Hippocampal formation (tissue), 2 donors: ENCODE measurements at places on chromosomes 7 and 10.

- DNase-seq, result no peak
Measured at GRCh38 chr7:29063872-29064271, 82.5 kb downstream of the CPVL start.

DNA sequence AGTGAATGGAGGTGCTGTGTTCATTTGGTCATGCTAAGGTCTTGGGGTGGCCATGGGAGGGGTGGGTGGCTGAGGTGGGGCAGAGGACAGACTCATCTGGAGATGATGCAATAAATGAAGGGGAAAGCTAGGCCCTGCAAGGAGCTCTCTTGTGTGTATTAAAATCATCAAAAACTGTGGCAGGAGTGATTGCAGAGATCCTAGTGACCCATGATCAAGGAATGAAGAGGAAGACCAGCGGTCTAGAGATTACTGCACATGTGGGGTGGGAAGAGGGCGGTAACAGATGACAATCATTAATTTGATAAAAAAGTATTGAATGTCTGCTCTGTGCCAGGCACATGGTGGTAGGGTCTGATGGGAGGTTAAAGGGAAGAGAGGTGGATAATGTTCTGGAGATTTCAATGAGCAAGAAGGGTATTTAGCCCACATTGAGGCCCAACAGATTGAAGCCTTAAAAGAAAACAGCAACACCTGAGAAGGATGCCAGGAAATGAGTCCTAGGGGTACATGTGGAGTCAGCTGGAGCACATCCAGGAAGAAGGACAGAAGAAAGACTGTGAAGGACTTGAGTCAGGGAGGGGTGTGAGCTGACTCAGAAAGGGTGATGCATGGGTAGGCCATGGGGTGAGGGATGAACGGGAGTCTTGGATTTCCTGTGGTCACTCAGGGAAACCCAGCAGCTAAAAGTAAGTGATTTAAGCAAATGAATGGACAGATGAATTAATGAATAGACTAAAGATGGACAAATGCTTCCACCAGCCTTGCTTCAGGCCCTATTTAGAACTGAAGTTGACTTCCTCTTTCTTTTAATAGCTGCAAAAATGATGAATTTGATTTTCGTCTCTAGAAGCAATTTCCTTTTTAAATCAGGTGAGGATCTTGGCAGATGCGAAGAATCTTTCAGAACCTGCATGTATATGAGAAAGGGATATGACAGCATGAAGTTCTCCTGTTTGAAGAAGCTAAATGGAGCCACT, 83.1 kb upstream of the IGFBP3 start:
- no peak for DNase-seq

DNA sequence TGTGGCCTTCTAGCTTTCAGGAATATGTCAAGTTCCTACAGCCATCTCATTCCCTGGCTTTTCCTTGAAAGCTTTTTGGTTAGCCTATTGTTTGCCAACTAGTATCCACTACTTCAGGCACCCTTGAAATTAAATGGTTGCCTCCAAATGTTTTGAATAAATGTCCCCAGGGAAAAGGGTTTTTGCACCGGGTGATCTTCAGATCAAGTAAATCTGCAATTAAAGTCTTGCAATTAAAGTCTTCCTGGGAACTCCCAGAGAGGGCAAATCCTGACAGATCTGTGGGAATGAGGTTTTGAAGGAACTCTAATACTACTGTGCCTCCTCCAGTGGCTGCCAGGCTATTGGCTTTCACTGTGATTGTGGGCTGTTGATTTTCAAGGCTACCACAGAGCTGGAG, 17.7 kb upstream of the ZNRF2 start:
- no peak for DNase-seq

DNA sequence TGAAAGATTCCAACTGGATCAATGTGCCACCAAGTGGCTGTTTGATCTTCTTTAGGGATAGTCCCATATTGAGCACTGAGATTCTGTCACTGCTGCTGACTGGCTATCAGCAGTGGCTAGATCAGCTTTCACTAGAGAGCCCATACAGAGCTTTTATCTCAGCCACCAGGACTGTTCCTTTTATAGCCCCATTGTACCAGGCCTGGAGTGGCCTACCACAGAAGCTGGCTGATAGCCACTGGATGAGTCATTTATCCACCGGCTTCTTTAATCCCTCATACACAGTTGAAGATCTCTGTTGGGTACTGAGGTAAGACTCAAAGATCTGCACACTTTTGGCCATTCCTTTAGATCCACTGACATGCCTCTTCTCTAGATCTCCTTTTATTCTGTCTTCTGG, 1101.1 kb downstream of the SORCS3 start:
- no peak for DNase-seq

DNA sequence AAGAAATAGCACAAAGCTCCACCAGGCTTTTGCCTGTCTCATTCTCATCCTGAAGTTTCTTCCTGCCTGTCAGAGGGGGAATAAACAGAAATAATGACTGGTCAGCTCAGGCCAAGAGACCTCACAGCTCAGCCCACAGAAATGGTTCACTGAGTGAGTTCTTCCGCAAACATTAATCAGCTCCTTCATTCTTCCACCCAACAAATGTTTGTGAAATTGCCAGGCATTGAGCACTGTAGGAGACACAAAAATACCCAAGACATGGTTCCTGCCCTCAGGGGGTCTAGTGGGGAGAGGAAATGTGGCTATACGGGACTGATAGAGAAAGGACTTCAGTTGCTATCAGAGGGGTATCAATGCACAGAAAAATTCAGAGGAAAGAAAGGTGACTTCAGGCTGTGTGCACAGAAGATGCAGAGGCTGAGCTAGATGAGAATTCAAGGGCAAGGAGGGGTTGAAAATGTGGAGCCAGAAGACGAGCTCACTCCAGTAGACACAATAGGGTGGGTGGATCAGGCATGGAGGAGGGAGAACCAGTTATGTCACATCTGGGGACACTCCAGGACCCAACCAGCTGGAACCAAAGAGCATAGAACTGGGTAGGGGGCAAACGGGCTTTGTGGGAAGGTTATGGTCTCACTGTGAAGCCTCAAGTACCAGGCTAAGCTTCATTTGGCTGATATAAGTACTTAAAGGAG, 20.9 kb downstream of the MYOF start:
- no peak for DNase-seq

DNA sequence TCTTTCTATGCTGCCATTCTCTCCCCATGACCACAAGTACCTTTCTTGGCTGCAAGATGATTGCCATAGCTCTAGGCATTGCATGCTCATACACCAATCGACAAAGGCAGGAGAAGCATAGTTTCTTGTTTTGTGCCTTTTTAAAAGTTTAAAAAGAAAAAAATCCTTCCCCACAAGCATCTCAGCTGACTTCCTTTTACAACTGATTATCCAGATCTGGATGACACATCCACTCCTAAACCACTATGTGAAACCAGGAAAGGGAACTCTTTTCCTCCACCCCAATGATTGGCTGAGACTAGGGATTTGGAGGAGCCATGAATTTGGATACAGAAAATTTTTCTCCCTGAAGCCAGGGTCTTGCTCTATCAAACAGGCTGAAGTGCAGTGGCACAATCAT, 14.5 kb upstream of the LRRC4 start:
- no peak for DNase-seq

GRCh38 chr7:116218051-116218645, 7.8 kb downstream of the TES start:
- DNase-seq, result no peak

- DNase-seq, result no peak
Measured at GRCh38 chr10:88992921-88993524, 2.4 kb downstream of the FAS start.

DNA sequence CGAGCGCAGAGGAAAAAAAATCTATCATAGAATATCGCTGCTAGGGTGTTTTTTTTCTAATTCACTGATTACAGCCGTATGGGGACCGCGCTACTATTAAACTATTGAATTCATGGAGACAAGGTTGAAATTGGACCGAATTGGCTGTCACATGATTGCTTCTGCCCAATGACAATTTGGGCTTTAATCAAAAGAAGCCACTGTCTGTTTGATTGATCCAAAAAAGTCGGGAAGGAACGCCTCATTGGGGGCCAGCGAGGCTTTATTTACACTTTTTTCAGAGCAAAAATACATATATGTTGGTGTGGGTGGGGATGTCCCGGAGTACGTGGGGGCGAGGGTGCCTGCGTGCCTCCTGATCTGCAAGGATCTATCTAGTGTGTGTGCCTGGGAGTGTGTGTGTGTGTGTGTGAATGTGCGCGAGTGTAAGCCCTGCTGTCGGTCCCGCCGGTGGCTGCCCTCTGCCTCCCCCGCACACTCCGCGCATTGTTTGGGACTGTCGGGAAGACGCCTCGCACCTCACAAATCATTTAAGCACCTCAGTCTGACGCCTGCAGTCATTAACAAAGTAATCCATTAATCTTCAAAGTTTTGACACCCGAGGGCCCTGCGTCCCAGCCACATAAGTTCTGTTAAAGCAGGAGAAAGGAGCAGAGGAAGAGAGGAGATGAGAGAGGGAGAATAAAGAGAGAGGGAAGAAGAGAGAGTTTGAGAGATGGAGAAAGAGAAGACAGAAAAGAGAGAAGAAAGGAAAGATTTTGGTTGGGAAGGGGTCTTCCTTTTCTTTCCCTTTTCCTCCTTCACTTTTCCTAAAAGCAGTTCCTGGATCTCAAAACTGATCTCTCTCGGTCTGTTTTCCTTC, at the start of gene HOXA2:
HOXA2 (minus strand) TSS at position 103 of the 862 bp plus-strand sequence. CDS start 183 bp downstream, outside the sequence.
- no peak for DNase-seq

DNA sequence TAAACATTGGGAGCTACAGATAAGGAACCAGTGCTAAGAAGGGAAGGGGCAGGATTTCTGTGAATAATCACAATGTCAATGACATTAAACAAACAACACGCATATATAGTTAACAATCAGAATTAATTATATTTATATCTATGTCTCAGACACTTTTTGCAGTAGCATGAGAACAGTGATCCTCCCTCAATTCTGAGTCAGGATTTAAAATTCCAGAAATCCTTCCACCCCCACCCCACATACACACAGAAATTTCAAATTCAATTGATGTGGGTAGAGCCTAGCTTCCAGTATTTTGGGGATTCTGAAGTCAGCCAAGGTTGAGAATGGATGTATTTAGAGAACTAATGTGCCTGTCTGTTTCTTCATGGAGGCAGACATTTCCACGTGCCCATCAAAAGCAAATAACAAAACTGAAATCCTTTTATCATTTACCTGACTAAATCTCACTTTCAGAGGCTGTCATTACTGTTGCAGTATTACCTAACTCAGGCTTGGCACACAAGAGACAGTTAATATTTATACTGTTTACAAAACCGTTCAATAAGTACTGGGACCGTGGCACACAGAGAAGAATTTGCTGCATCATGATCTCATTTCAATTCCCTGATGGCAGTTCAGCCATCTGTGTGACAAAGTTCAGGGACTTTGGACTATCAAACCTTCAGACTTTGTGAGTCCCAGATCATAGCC, 116.6 kb upstream of the PALS2 start:
- DNase-seq, result no peak

GRCh38 chr7:98194672-98195457, 16.4 kb upstream of the BHLHA15 start:
- no peak for DNase-seq

DNA sequence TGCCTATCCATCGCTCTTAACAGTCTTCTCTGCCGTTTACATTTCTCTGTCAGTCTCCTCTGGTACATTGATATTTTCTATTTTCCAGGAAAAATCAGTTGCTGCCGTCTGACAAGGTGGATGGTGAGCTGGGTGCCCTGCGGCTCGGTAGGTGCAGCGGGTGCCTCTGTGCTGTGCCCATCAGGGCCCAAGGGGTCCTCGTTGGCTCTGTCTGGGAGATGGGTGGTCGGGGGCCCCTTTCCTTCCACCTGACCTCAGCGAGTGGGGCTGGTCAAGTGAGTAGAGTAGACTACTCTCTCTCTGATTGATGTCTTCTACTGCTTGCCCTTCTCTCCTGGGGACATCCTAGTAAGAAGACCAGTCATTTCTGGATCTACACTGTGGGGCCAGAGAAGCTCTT, 57.4 kb downstream of the MINDY4 start:
- no peak for DNase-seq

DNA sequence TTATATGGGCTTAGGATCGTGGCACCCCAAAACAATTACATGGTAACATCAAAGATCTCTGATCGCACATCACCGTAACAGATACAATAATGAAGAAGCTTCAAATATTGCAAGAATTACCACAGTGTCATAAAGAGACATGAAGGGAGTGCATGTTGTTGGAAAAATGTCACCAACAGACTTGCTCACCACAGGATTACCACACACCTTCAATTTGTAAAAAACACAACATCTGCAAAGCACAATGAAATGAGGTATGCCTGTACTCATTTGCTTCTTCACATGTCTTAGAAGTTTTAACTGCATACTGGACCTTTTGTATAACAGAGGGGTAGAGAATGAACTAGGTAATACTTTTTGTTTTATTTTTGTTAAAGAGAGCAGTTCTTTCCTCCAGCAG, 96.6 kb downstream of the TPST1 start:
- no peak for DNase-seq

GRCh38 chr7:134966691-134967090, 19.6 kb upstream of the AGBL3 start:
- no peak for DNase-seq

GRCh38 chr10:118916777-118917176, 112.7 kb upstream of the NANOS1 start:
- DNase-seq, result no peak

DNA sequence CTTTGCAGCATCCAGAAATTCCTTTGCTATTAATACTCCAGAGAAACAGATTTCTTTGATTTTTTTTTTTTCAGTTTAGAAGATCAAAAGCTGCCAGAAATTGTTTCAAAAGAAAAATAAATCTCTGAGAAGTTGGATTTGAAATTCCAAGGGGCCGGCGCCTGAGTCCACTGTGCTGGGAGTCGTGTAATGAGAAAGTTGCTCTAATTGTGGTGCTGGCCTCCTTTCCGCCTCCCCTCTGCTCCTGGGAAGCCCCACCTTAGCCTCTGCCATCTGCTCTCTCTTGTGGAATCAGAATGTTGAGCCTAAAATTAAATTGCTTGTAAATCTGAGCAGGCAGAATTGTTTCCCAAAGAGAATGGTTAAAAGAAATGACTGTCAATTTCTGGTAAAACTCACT, 93.3 kb downstream of the EMX2 start:
- no peak for DNase-seq

DNA sequence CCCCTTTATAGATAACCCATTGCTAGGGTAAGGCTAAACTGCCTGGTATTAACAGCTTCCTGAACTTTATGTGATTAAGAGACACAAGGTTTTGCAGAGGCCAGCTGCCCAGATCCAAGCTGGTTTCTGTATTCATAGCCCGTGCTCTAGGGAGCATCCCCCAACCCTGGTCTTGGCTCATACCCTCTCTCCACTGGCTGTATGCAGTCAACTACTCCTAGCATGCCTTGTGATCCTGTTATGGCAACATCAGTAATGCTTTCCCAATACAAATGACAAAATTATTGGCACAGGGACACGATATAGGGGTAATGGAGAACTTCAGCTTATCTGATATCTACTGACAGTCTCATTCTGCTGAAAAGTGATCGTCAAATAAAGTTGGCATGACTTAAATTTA, 202.8 kb upstream of the MKLN1 start:
- DNase-seq, result no peak

DNA sequence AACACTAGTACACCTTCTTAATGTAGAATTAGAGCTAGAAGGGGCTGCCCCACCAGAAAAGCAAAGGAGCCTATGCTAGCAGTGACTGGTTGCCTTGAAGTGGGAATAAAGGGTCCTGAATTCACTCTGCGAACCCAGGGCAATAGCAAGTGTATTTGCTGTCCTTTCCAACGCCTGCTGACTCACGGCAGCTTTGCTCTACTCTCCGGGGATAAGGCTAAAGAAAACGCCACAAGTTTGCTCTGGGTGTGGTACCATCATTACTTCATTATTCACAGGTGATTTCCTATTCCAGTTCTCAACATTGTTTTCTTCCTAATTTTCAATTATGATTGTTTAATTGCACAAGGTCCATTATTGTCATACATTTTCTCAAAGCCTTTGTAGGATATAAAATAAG, 220.5 kb upstream of the AOAH start:
- DNase-seq, result no peak

- DNase-seq, result no peak
Measured at GRCh38 chr10:50541921-50542320, 81.8 kb downstream of the SGMS1 start.
